NCI-H524 treated with DMSO at 0.1 percent for 48 hours (cell line): ENCODE measurements at places on chromosomes 2 and 18.

DNA sequence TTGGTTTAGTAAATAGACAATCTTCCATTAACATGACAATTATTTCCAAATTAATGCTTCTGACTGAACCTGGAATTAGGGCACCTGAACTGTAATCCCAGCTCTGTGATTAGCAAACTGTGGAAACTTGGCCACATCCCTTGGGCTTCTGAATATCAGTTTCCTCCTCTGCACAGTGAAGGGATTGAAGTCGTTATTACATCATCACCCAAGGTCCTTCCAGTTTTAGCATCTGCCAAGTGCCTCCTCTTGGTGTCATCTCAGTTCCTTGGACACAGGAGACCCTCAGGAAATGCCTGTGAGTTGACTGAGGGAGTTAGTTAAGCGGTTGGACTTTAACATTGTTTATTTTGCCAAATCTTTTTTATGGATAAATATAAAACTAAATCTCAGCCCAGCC, 64.8 kb downstream of the MOGAT1 start:
- no peak for DNase-seq

GRCh38 chr2:70113359-70114070, 26.2 kb downstream of the PCBP1 start:
- no peak for DNase-seq

- no peak for DNase-seq
Measured at GRCh38 chr18:46509530-46509929, 147.5 kb downstream of the LOXHD1 start.

DNA sequence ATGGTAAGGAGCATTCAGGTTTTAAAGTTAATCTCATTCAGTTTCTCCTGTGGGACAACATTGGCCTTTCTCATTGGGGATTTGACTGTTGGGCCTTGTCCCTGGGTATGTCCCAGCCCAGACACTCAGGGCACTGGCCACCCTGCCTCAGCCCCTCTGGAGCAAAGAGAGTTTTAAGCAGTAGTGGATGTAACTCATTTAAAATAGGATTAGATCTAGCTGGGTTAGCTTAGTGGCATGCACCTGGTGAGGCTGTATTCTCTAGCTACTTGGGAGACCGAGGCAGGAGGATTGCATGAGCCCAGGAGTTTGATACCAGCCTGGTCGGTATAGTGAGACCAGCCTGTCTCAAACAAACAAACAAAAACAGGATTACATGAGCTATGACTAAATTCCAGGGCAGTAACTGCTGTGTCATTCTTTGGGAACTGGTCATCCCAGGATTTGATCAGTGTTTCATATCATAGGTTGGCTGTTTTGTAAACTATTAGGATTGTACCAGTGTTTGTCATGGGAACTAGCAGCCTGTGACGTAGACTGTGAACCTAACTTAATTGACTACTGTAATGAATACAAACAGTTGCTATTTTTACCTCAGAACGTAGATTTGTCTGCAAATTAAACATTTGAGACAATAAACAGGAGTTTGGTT, 12.5 kb downstream of the INPP4A start:
- no peak for DNase-seq

- no peak for DNase-seq
Measured at GRCh38 chr18:26453386-26453901, 94.9 kb downstream of the KCTD1 start.

- DNase-seq = peak; percentile 55
Measured at GRCh38 chr2:236054621-236055305, 113.4 kb downstream of the GBX2 start.

- no peak for DNase-seq
Measured at GRCh38 chr2:169119123-169119760, 49.9 kb downstream of the DHRS9 start.

- no peak for DNase-seq
Measured at GRCh38 chr18:3332376-3332775, 70.4 kb downstream of the MYL12B start.

DNA sequence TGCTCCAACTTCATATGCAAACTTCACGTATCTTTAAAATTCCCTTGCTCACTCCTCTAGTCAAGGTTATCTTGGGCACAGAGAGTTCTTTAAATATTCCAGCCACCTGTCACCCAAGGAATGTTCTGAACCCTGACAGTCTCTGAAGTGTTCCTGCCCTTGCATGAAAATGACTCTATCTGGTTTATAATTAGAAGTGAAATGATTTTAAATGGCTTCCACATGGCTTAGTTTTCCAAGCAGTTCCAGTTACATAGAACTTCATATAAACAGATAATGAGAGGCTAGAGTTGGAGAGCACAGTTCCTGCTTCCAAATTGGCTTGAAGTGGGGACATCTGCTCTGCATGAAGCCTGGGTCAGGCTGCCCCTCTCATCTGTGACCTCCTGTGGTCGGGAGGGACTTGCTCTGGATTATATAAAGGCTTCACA, 81.9 kb downstream of the SLC4A3 start:
- DNase-seq = no peak

GRCh38 chr2:53969285-53969967, 1.4 kb downstream of the PSME4 start:
- DNase-seq = no peak

GRCh38 chr18:77113361-77114151, 19.0 kb downstream of the MBP start:
- no peak for DNase-seq

DNA sequence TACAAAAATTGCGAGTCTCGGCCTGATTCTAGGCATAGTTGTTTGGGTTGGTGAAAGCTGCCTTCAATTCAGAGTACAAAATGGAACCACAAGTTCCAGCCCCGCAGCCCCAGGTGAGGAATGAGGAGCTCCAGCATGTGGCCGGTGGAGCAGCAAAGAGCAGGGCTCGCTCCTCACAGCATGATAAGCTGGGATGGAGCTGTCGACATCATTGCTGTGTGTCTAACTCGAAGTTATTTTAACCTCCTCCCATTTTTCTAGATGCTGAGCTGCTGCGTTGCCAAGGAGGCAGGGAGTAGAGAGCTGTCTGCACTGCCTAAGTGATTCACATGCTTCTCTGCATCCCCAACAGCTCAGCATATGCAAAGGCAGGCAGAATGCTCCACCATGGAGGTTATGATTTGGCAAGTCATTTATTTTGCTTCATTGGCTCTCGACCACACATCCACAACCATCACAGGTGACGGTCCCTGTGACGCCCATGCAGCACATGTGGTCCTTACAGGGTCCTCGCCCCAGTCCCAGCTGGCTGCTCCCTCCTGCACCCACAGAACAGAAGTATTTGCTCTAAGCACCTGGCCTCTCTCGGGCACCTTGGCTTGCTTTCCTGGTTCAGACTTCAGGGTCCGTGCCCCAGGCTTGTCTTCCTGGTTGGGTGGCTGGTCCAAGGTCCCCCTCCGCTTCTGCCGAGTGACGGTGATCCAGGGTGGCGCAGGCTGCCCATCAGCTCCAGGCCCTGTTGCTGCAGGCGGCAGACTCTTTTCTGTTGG, 66.0 kb upstream of the MGAT4A start:
- DNase-seq = no peak

GRCh38 chr18:79056827-79057367, 12.3 kb upstream of the ATP9B start:
- DNase-seq = no peak

GRCh38 chr18:77765468-77765867, 515.8 kb downstream of the GALR1 start:
- DNase-seq = peak; percentile 3

- no peak for DNase-seq
Measured at GRCh38 chr18:32803568-32803967, 30.7 kb upstream of the KLHL14 start.

DNA sequence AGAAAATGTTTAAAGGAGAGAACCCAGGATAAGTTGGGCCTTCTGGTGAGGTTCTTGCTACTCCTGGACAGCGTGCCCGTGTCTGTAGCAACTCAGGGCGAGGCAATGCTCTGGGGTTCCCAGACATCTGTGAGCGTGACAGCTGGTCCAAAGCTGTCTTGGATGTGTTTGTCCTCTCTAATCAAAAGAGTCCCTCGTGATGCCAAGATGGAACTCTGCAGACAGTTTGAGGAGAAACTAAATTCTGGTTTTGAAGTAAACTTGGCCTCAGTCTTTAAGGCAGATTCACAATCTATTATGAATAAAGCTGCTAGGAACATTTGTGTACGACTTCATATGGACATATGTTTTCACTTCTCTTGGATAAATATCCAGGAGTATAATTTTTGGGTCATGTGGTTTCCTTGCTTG, 47.3 kb downstream of the TMEM17 start:
- no peak for DNase-seq

DNA sequence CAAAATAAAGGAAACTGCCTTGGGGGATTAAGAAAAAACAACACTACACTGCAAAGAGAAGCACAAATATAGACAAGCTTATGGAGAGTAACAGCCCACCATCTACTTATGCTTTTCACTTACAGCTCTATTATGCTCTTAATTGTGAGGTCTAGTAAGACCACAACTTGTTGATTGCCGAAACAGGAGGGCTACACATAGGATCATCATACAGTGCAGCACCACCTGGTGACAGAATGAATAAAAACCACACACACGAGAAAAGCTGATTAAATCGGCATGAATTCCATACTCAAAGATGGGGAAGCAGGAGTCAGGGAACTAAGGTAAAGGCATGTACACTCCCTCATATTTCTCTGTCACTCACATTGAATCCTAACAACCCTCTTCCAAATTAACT, 259.2 kb downstream of the IKZF2 start:
- no peak for DNase-seq

GRCh38 chr2:178266445-178266844, 72.1 kb downstream of the OSBPL6 start:
- peak; percentile 77 for DNase-seq

DNA sequence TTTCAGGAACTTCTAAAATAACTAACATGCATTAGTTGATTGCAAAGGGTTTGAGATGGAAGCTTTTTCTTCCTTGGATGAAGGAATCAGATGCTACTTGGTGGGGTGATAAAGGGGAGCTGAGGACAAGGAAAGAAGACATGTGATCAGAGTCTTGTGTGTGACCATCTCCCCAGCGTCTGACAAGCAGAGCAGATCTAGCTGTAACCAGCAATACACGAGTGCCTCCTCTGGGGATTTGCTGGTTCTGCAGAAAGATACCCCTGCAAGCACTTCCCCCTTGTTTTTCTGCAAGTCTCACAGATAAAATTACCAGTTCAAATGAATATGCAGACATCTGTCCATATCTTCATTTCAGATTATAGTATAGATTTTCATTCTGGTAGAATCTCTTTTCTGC, 2.7 kb downstream of the CDH7 start:
- peak; percentile 42 for DNase-seq

DNA sequence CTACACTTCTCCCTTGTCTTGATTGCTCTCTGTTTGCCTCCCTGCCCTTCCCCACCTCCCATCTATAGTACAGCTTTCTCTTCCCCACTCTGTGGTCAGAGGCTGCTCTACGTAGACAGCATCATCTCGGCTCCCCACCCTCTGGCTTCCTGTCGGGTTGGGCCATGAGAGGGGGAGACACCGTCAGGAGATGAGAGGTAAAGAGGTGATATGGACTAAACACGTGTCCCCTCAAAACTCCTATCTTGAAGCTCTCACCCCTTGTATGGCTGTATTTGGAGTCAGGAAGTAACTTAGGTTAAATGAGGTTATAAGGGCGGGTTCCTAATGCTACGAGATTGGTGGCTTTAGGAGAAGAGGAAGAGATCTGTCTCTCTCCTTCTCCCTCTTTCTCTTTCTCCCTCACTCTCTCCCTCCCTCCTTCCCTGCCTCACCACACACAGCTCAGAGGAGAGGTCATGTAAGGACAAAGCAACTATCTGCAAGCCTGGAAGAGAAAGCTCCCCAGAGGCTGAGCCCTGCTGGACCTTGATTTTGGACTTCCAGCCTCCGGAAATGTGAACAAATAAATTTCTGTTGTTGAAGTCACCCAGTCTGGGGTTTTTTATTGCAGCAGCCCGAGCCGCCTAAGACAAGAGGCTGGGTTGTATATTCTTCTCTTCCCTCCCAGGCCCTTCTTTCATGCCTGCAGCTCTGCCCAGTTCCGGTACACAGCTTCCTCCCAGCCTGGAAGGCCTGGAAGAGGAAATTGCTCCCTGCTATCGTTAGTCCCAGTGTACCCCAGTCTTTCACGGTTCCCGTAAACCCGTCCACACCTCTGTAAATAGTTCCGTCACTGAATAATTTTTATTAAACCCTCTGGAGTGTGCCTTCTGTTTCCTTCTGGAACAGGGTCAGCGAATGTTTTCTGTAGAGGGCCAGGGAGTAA, 138.0 kb downstream of the AKAIN1 start:
- DNase-seq = no peak

GRCh38 chr18:77201506-77201905, 48.1 kb upstream of the GALR1 start:
- DNase-seq = no peak
